Kidney capillary endothelial cell (primary cell): ENCODE measurements at places on chromosomes 1 and 21.
A peak's percentile ranks its signal among the peaks of the same experiment; 100 is the strongest.

DNA sequence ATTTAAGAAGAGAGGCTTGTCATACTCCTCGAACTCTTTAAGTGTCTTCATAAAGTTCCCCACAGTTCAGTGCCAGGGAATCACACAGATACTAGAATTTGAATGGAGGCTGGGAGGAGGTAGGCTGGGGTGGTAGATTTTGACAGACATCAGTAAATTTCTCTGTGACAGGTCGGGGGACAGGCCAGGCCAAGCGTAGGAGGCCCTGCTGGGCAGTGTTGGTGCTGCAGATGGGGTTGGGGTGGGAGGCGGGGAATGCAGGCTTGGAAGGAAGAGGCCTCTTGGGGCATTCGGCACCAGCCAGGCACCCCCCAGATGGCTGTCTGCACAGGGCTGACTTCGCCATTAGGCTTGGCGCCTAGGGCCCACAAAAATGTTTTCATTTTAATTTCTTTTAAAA, 84.0 kb downstream of the MAN1C1 start:
- DNase-seq, result no peak

DNA sequence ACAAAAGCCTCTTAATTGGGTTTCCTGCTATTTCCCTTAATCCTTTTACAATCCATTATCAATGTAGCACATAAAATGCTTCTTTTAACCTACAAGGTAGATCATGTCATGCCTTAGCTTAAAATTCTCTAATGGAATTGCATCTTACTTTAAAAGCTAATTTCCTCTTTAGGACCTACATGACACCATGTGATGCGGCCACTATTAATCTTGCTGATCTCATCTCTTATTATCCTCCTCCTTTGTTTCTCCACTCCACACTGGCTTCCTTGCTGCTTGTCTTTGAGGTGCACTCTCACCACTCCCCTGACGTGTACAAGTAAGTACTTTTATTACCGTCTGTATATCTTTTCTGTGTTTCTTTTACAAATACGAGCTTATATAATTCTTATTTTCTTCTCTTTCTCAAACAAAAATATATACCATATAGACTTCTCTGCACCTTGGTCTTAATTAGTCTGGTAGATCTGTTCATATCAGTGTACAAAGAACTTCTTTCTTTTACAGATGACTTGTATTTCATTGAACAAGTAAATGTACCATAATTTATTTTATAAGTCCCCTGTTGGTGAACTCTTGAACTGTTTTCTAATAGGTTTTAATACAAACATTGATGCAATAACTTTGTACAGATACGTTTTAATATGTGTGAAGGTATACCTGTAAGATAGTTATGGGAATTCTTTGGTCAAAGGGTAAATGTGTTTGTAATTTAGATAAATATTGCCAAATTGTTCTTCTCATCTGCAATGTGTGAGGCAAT, 28.2 kb downstream of the GPR88 start:
- no peak for DNase-seq

DNA sequence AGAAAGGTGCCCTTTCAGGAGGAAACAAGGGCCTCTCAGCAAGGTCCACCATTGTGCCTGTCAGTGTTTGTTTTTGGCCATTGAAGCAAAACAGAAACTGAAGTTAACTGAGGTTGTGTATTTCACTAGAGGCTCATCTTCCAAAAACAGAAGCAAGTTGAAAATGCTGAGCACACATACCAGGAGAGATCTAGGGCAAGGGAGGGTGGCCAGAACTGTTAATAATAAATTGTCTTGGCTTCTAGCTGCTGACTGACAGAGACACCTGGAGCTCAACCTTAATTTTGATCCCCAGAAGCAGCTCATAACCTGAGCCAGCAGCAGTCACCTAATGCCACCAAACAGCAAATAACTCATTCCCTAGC, 5.2 kb downstream of the AGMAT start:
- DNase-seq, result no peak

GRCh38 chr1:19800076-19800804, 524 bp upstream of the TMCO4 start:
- peak; percentile 58 for DNase-seq

DNA sequence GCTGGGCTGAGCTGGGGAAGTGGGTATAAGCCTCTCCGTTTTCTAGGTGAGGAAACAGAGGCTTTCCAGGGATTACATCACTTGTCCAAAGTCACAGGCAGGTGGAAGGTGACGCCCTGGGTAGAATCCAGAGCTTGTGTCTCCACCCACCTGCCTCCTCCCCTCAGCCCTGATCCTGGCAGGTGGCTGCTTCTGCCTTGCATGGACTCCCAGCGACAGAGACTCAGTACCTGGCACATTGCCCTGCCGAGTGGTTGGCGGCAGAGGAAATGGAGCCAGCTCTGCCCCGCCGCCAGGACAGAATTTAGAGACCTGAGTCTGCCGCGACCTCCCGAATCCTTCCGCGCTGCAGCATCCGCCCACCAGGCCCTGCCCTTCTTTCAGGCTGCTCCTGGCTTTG, 2.1 kb downstream of the PLA2G2E start:
- no peak for DNase-seq
